PC-3 (cell line): ENCODE measurements at places on chromosomes 4 and X. TPM values are rescaled to one million over a fixed set of nuclear protein-coding genes. Genes with fewer than 3 reads are reported as not detected.

ATP11C gene
- 25.8 and 34.8 TPM in 2 replicates for total RNA-seq

XG gene
- not detected in 2 replicates for total RNA-seq

GRCh38 chr4:170015285-170015684, 10.9 kb downstream of the MFAP3L start:
- no peak for DNase-seq

XK gene
- total RNA-seq, result 7.7 and 8.0 TPM in 2 replicates

GRCh38 chr4:10109995-10110670, 6.5 kb downstream of the WDR1 start:
- no peak for DNase-seq

UGT2B15 gene
- not detected in 2 replicates for total RNA-seq

GRCh38 chr4:147741190-147741788, 9.4 kb downstream of the ARHGAP10 start:
- peak; percentile 46 for DNase-seq

- DNase-seq, result no peak
Measured at GRCh38 chrX:50635162-50635561, 164.5 kb upstream of the DGKK start.

ARHGAP4 gene
- 4.0 and 4.6 TPM in 2 replicates for total RNA-seq

MRFAP1L1 gene
- 50.5 and 57.6 TPM in 2 replicates for total RNA-seq

CITED1 gene
- total RNA-seq, result 0.40 and 1.8 TPM in 2 replicates

GRCh38 chr4:8920289-8920965, 48.8 kb upstream of the HMX1 start:
- DNase-seq, result no peak

DNA sequence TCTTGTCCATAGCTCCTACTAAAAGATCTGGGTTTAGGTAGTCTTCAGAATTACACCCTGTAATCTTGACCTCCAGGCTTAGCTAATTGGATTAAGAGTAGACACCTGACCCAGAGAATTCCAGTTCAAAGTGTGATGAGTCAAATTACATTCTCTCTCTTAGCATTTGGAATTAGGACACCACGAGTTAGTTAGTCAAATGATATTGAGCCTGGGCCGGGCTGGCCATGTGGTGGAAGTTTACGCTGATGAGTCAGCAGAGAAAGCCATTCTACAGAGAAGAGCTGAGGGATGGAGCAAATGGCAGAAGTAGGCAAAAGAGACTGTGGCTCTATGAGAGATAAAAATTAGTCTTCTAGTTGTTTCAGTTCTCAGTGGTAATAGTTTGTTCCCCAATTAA, 31.1 kb downstream of the CEP44 start:
- peak; percentile 46 for DNase-seq

- no peak for DNase-seq
Measured at GRCh38 chr4:3040452-3041191, 33.7 kb downstream of the HTT-AS start.

STAP1 gene
- total RNA-seq, result not detected in 2 replicates

FGF13 gene
- 0.47 and 2.2 TPM in 2 replicates for total RNA-seq

GRCh38 chr4:8396762-8397406, 43.6 kb downstream of the ACOX3 start:
- no peak for DNase-seq

- DNase-seq, result peak; percentile 8
Measured at GRCh38 chr4:140688711-140689598, 67.2 kb downstream of the TBC1D9 start.

GRCh38 chrX:108270739-108271396, 167.4 kb downstream of the COL4A6 start:
- no peak for DNase-seq

DNA sequence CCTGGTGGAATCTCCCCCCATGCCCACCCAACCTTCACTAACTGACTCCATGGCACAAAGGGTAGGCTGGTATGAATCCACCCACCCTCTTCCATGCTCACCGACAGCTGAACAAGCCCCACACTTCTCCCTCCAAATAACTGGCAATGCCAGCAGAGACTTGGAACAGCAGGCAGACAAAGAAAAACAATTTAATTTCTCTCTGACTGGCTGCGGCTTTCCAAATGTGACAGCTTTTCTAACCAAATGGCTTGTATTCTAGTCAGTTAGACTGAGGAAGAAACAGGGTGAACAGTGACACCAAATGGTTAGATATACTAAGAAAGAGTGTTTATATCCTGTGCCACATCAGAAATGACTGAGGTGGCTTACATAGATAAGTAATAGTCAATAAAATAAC, 199.3 kb upstream of the ADAMTS3 start:
- peak; percentile 25 for DNase-seq

DNA sequence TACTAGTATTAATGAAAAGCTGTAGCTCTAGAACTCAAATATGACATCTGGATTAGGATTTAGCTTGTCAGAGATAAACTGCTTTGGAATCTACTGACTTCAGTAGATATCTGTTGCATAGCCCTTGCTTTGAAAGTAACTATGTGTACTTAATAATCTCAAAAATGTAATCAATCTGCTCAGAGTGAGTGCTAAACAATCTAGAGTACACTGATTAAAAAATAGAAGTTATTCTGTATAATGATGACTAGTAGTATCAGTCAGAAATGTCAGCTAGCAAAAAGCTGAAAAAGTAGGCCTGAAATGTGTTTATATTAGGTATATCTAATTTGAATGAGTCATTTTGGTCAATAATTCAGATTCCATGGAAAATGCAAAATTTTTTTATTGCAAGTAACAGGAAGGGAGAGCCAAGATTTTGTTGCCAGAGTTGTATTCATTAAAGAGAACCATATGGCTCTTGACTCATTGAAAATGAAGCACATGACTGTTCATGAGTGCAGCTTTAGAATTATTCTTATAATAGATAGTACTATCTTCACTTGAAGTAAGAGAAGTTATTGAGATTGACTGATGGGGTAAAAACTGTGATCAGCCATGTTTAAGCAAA, 20.0 kb downstream of the CLCN3 start:
- DNase-seq, result peak; percentile 36

- no peak for DNase-seq
Measured at GRCh38 chr4:2643555-2643954, 107.1 kb downstream of the FAM193A start.

- no peak for DNase-seq
Measured at GRCh38 chr4:548976-549375, 27.1 kb downstream of the TMEM271 start.

- no peak for DNase-seq
Measured at GRCh38 chr4:18859468-18859867, 837.9 kb upstream of the LCORL start.
